ENCODE measurements at places on chromosomes 12 and 14.

- no peak for DNase-seq
Observed at GRCh38 chr12:85266356-85266755, 13.7 kb upstream of the ALX1 start.

- DNase-seq: no peak
Observed at GRCh38 chr14:88422919-88423650, 37.6 kb downstream of the SPATA7 start.

DNA sequence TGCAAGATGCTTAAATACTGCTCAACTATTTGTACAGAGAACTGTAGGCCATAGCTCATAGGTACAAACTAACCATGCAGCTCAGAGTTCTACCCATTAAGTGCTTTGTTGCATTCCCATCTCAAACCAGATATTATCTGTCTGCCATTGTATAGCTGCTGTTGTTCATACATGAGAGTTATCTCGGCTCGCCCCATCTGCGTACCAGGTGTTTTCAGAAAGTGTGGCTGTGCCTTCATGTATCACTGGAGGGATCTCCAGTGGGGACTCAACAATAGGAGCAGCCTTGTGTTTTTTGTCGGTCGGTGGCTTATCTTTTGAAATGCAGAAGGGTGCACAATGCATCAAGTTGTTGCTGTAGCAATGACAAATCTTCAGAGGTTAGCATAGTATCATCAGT is 678.3 kb downstream of the RERGL start:
- DNase-seq: no peak

DNA sequence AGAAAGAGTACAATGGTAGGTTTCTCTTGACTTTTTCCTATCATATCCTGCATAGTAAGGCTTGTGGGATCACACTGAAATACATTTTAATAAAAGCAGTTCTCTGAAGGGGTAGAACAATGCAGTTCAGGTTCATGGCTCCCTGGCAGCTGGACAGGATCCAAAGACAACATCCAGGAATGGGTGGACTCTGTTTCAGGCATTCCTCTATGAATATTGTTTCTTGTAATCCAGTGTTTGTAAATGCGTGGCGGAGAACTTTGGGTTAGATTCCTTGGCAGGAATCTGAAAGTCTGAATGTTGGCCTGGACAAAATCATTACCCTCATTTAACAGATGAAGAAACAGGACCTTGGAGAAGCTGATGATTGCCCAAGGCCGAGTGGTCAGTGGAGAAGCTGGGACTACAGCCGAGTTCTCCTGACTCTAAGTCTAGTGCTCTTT is 43.5 kb downstream of the SYNE2 start:
- DNase-seq: no peak

GRCh38 chr14:58460772-58461171 is 33.3 kb downstream of the KIAA0586 start:
- peak; percentile 4 for DNase-seq

- no peak for DNase-seq
Observed at GRCh38 chr14:71472356-71473340, 459.6 kb upstream of the RGS6 start.

DNA sequence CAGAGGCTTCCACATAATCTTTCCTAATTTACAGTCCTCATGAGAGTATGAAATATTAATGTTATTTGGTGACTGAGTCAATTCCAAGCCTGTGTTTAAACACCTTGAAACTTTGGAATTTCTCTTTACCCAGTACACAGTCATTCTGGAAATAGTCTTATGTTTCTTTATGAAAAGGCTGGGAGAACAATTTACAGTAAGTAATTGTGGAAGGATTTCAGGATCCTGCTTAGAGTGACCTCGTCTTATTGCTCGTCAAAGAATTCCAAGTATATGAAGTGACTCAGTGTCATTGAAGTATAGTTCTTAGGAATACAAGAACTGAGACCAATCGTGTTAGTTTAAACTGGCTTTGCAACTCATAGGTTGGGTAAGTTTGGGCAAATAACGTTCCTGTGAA is 634.2 kb downstream of the SLC16A7 start:
- no peak for DNase-seq

GRCh38 chr12:24950231-24950834 is 1.4 kb upstream of the BCAT1 start:
- no peak for DNase-seq

- DNase-seq: peak; percentile 71
Observed at GRCh38 chr14:100673085-100673806, 53.4 kb upstream of the DLK1 start.

DNA sequence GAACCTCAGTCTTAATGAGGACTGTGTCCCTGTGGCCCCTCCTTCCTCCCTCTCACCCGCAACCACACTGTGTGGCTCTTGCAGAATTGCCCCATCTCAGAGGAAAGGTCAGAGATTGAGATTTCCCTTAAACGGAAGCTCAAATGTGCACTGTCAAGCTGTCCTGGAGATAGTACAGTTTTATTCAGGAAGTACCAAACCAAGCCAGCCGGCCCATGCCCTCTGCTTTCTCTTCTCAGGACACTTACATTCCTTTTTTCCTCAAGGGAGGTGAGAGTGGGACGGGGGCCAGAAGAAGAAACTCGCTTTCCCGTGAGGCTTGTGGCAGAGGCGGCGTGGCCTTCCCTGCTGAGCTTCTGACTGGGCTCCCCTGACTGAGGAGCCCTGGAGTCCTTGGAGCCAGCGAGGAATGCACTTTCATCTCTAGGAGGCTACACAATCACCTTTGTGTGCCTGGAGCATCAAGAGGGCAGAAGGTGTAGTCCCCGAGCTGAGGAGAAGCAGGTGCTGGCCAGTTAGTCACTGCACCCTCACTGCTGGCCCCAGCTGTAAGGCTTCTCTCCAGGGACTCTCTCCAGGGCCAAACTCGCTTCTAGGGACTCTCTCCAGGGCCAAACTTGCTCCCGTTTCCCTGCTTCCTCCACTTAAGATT is 24.1 kb upstream of the ATP2A2 start:
- no peak for DNase-seq

GRCh38 chr14:70810621-70811020 is 1.3 kb upstream of the MAP3K9 start:
- no peak for DNase-seq

DNA sequence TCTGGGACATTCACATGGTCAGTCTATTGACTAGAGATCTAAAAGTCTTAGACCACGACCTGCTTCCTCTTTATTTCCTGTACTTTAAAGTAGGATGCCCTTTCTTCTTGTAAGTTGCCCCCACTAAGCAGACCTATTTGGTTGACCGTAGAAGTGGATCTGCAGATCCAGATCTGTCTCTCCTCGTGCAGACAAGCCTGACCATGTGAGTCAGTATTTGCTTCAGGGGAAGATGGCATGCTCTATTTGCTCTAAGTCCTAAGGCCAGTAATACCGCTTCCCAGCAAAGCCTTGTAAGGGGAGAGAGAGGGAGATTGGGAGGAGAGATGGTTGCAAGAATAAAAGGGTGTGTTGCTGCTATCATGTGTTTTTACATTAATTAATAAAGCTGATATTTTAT is 46.8 kb downstream of the KCNC2 start:
- DNase-seq: no peak

DNA sequence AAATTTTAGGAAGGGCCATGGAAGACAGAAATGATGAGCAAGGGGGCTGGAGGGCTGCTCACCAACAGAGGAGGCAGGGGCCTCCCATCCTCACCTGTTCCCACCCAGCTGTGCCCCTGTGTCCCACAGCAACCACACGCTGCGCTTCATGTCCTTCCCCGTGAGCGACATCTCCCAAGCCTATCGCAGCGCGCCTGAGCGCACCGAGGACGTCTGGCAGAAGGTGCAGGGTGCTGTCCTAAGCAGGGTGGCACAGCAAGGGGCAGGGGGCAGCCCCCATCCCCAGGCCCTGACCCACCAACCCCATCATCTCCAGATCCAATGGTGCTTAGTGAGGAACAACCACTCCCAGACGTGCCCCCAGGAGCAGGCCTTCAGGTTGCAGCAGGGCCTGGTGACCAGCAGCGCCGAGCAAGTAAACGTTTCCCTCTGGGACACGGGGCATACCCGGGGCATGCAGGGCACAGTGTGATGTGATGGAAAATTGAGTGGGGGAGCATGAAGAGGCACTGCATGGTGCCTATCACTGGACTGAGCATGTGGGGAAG is 8.1 kb downstream of the CARMIL3 start:
- no peak for DNase-seq

- DNase-seq: no peak
Observed at GRCh38 chr12:121448771-121449315, 48.9 kb downstream of the RNF34 start.

DNA sequence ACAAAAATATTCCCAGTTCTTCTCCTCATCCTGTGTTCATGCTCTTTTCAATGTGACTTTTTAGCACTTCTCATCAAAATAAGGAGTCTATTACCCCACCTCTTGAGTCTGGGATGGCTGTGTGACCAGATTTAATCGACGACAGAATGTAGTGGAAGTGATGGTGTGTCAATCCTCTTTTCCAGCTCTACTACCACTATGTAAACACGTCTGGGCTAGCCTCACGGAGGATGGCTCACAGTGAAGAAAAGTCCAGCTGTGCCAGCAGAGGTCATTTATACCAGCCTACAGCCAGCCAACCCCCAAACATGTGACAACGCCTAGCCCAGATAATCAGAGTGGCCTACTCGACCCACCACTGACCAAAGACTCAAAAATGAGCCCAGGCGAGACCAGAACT is 37.3 kb upstream of the FGF6 start:
- no peak for DNase-seq

- DNase-seq: peak; percentile 56
Observed at GRCh38 chr14:91417983-91418386, 365 bp upstream of the CCDC88C start.

DNA sequence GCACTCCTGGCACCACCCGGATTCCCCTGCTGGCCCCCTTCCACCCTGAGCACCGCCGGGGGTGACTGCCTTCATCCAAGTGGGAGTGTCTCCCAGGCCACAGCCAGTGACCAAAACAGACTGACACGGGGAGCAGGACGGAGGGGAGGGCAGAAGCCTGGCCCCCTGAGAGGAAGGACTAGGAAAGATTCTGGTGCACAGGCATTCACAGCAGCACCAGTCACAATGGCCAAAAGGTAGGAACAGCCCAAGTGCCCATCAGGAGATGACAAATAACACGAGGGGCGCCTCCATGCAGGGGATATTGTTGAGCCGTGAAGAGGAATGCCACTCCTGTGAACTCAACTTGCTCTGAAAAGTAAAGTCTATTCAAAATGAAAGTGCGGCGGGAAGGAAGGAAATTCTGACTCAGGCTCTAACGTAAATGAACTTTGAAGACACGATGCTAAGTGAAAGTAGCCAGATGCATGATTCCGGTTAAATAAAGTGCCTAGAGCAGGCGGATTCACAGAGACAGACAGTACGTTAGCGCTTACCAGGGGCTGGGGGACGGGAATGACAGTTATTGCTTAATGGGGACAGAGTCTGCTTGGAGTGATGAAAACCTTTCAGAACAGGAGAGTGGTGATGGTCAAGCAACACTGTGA is 146.1 kb upstream of the NCOR2 start:
- no peak for DNase-seq

DNA sequence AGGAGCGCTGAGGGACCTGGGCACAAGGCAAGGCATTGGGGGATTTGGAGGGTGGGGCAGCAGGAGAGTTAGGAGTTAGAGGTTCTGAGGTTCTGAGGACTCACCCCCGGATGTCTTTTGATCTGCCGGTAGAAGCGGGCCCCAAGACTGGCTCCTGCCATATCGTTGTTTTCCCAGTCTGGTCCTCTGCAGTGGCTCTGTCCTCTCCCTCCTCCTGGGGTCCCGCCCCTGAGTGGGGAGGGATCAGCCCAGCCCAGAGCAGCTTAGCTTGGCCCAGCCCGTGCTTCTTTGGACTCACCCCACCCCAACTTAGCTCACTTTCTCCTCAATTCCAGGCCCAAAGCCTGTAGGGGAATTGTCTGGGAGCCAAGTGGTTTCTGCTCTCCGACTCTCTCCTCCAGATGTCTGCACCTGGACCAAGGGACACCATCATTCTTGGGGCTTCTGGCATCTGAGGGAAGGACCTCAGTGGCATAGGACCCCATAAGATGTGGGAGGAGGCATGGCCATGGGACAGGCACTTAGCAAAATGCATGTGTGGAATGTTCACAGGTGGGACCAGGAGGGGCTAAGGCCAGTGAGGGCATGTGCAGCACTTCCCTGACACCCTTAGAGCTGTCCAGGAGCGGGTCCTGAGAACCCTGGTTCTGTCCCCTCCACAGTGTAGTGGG is 7.5 kb downstream of the SHMT2 start:
- no peak for DNase-seq

DNA sequence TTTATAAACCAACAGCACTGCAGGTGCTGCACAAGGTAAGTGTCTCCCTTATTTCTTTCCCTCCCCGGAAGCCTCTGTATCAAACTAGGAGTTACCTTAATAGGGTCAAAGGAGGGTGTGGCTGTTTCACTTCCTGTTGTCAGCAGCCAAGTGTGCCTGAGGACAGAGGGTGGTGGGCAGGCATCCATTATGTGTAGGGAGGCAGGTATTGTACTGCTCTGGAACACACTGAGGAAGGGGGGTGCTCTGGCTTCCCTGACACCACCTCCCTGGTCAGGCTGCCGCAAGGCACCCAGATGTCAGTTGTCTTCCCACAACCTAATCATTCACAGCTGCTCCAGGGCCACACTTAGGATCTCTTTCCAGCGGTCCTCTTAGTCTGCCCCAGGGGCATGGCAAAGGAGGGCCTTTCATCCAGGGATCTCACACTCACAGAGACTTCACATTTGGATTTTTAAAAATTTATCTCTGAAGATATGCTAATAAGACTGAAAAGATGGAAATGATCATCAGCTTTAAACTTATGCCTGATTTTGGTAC is 132.0 kb upstream of the ARHGAP5 start:
- DNase-seq: no peak

- DNase-seq: no peak
Observed at GRCh38 chr14:102893452-102893851, 29.0 kb upstream of the AMN start.

DNA sequence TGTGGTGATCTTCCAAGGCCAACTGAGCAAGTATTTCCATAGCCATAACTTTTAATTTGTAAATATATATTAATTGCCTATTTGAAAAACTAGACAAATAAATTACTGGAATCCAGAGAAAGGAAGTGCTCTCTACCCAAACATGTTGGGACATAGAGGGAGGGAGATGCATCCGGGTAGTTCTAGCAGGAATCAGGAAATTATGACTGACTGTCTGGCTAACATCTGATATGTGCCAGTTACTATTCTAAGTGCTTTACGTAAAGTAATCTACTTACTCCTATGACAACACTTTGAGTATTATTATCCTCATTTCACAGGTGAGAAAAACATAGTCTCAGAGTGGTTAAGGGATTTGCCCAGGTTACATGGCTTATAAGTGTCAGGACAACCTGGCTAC is 147.7 kb upstream of the VASH1 start:
- no peak for DNase-seq

Data from NCI-H1930 (cell line).